ENCODE measurements at places on chromosomes 16 and 17.

DNA sequence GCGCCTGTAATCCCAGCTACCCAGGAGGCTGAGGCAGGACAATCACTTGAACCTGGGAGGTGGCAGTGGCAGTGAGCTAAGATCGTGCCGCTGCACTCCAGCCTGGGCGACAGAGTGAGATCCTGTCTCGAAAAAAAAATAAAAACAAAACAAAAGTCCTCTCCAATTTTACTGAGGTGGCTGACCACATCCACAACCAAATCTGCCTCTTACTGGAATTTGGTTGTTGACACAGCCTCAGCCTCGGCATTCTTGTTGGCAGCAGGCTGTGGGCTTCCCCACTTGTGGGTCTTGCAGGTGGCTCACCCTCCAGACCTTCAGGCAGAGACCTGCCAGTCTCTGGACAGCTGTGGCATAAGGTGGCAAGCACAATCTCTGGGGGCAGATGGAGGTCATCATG lies 15.6 kb downstream of the B4GALNT2 start:
- no peak for DNase-seq

DNA sequence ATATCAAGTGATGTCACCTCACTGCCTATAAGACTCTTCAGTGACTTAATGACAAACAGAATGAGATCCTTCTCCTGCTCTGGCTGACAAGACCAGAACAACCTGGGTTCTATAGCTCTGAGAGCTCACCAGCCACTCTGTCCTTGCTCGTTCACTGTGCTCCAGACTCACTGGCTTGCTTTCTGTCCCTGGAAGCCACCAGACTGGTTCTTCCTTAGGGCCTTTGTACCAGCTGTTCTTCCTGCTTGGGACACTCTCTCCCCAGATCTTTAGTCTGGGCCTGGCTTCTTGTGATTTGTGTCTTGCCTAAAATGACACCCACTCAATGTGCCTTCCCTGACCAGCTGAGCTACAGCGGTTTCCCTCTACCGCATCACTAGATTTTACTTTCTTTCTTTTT lies 76.1 kb downstream of the FTO start:
- DNase-seq, result no peak

DNA sequence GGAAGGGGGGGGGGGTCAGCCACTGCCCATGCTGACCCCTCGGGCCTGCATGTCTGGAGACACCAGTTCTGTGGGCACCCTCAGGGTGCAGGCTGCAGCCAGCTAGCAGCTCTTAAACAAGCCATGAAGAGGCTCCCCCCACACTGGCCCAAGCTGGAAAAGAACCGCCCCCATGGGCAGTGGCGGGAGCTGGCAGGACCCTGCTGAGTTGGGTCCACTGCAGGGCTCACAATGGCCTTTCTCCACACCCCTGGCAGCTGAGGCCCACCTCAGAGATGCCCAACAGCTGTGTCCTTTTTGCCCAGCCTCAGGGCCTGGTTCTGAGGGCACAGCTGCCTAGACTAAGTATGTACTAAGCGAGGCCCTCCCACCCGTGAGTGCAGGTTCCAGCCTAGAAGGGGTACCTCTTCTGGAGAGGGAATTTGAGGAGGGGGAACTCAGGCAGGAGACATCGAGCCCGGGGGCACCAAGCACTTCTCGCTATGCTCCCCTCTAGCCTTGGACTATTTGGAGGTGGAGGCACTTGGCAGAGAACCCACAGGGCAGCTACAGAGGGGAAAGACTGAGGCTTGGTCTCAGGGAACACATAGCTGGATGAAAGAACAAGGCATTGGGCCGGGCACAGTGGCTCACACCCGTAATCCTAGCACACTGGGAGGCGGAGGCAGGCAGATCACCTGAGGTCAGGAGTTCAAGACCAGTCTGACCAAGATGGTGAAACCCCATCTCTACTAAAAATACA lies 3.2 kb downstream of the THRA start:
- no peak for DNase-seq

- DNase-seq, result no peak
Measured at GRCh38 chr17:973053-973452, 6.5 kb downstream of the NXN start.

DNA sequence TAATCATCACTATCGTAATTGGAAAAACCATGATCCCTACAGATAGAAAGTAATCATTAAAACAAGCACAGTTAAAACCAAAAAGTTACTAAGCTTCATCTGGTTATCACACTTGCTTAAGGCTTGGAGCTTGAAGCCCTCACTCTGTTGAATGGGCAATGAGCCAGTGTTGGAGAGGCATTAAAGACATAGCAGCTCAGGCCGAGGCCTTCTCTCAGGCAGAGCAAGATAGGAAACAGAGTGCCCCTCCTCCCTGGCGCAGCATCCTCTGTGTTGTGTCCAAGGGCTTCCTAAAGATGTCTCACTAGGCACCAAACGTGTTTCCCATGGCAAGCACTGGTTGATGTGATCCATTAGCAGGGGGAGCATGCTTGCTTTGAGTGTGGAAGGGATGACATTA lies 34.9 kb upstream of the LGALS9 start:
- DNase-seq, result no peak

GRCh38 chr16:3101841-3102470 lies 2.9 kb upstream of the ZSCAN10 start:
- no peak for DNase-seq

GRCh38 chr16:55572439-55572838 lies 6.0 kb downstream of the CAPNS2 start:
- no peak for DNase-seq

- no peak for DNase-seq
Measured at GRCh38 chr16:29898804-29899515, 390 bp downstream of the SEZ6L2 start.

Data from activated T-helper 9 cell treated with anti-CD3 and anti-CD28 coated beads, Interleukin-2, amount 50 U/mL, for 16 hours (primary cell).